Stimulated activated CD4-positive, alpha-beta T cell treated with anti-CD3 and anti-CD28 coated beads, Interleukin-12 subunit alpha, Interleukin-12 subunit beta, amount 100 ng/mL, for 48 hours (primary cell): ENCODE measurements at places on chromosomes 13 and 19.

GRCh38 chr19:55638864-55639359 lies 1.9 kb upstream of the ZNF580 start:
- peak; percentile 54 for DNase-seq

- DNase-seq, result no peak
Observed at GRCh38 chr19:38784224-38784623, 4.8 kb upstream of the LGALS7B start.

DNA sequence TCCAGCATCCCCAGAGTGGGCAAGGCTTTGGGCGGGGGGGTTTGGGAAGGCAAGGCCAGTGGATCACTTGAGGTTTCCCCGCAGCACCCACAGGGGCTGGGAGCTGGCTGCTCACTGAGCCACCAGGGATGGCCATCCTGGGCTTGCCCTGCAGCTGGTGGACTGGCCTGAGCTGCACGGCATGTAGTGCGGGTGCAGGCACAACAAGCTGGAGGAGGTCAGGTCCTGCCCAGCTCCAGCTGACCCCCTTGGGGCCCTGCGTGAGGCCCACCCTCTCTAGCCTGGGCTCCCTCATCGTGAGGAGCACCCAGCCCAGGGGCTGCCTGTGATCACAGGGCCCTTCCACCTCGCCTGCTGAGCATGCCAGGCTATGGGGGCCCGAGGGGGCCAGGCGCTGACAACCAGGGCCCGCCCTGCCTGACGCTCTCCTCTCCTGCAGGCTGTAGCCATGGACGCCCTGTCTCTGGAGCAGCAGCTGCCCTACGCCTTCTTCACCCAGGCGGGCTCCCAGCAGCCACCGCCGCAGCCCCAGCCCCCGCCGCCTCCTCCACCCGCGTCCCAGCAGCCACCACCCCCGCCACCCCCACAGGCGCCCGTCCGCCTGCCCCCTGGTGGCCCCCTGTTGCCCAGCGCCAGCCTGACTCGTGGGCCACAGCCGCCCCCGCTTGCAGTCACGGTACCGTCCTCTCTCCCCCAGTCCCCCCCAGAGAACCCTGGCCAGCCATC lies 22.9 kb downstream of the COMP start:
- DNase-seq, result no peak

DNA sequence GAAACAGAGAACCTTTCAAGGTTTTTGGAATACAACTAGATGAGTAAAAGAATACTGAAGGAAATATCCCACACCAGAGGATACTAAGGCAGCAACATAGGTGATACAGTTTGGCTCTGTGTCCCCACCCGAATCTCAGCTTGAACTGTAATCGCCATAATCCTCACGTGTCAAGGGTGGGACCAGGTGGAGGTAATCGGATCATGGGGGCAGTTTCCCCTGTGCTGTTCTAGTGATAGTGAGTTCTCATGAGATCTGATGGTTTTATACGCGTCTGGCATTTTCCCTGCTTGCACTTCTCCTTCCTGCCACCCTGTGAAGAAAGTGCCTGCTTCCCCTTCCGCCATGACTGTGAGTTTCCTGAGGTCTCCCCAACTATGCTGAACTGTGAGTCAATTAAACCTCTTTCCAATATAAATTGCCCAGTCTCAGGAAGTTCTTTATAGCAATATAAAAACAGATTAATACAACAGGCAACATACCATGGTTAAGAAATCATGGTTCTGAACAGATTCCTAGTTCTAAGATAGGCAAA lies 97.0 kb downstream of the ABCC4 start:
- no peak for DNase-seq

DNA sequence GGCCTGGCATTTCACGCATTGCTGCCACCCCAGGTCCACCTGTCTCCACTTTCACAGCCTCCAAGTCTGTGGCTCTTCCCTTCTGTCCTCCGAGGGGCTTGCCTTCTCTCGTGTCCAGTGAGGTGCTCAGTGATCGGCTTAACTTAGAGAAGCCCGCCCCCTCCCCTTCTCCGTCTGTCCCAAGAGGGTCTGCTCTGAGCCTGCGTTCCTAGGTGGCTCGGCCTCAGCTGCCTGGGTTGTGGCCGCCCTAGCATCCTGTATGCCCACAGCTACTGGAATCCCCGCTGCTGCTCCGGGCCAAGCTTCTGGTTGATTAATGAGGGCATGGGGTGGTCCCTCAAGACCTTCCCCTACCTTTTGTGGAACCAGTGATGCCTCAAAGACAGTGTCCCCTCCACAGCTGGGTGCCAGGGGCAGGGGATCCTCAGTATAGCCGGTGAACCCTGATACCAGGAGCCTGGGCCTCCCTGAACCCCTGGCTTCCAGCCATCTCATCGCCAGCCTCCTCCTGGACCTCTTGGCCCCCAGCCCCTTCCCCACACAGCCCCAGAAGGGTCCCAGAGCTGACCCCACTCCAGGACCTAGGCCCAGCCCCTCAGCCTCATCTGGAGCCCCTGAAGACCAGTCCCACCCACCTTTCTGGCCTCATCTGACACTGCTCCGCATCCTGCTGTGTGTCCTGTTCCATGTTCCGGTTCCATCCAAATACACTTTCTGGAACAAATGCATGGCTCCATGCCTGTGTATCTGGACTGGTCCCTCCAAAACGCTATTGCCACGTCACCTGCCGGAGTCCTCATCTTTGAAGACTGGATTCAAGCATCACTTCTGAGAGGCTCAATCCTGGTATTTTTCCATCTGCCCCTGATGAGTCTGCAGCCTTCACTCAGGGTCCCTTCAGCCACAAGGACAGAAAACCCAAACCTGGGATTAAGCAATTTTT lies 10.7 kb upstream of the DHDH start:
- no peak for DNase-seq

DNA sequence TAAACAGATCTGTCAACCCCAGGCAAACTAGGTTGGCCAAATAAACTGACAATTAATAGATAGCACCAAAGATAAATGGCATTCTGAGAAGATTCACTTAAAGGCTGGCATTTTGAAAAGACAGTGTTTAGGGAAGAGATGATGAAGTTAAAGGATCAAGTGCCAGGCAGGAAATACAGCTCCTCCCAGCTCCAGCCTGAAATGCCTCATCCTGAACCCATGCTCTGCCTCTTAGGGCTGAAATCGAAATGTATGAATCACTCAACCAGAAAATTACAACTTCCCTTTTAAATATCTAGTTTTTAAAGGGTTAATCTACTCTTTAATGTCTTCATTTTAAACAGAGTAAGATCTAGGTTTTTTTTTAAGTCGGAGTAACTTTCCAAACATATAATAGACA lies 171.2 kb upstream of the UBL3 start:
- DNase-seq, result no peak

DNA sequence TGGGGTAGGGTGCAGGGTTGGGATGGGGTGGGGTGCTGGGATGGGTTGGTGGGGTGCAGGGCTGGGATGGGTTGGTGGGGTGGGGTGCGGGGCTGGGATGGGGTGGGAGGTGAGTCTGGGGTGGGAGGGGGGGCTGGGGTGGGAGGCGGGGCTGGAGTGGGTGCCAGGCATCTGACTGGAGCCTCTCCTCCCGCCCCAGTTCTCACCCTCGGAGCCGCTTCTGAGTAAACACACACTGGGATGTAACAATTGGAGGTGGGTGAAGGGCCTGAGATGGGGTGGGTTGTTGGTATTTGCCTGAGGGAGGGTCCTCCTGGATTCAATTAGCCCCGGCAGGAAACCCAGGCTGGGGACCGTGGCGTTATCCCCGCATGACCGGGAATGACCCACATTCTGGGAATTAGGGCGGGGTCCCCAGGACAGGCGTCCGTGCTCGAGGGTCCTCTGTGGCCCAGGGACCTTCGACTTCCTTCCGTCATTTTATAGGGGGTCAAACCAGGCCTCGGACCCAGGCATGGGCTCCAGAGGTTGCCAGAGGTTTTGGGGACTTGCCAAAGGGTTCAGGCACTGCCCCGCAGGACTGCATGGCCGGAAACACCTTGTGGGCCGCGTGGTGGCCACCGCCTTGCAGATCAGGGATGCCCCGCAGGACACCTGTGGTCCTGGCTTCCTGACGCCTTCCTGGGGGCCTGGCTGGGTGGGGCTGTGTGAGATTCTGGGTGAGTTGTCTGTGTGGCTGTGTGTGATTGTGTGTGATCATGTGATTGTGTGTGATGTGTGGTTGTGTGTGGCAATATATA lies 1.4 kb downstream of the TMPRSS9 start:
- no peak for DNase-seq

DNA sequence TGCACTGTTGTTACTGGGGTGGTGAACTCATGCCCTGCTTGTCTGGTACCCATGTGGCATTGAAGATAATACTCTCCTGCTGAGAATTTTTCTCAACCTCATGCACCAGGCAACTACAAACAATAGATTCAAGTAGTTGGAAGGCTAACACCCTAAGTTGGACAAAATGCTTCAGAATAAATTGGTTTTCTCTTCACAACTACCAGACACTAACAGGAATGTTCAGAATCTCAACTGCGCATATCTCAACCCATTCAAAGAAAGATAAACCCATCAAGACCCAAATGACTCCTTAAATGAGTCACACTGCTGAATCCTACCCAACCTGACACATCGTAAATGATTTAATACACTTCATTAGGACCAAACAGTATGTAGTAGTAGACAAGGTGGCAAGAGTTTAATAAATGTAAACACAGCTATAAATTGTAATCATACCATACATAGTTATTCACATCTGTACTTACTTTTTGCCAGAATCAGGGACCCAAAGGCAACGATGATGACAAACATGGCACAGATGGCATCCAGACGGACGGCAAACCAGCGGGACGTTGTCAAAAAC lies 227.4 kb downstream of the ABCC4 start:
- no peak for DNase-seq

GRCh38 chr13:29187584-29187983 lies 367.4 kb downstream of the MTUS2 start:
- no peak for DNase-seq

DNA sequence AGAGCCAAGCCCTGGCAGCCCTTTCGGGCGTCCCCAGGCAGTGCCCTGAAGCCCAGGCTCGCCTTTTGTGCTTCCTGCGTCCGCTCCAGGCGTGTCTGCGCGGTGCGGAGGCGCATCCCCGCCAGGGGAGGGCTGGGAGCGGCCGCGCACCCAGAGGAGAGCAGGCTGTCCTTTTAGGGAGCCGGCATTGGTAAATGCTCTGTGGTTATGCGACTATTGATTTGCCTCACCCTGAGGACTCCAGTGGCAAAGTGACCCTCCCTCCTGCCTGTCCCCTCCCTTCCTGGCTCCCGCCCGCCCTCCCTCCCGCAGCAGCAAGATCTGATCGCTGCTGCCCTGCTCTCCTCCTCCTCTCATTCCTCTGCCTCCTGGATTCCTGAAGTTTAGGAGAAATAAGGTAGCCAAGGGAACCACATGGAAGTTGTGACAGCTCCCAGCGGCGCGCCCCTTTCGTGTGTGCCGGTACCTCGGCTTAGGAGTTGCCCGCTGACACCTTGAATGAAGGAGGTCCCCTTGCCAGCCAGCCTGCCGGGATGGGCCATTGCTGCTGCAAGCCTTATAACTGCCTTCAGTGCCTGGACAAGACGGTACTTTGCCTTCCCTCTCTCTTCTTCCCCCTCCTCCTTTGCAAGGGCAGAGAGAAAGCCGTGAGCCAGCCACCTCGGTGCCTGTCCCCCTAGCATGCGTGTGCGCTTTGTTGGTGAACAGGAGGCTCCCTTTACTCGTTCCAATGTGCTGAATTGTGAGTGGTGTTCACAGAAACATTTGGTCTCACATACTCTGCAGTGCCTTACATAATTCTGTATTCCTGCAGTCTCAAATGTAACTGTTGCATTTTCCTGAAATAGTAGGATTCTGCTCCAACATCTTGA lies 166.9 kb downstream of the SLC7A1 start:
- no peak for DNase-seq

DNA sequence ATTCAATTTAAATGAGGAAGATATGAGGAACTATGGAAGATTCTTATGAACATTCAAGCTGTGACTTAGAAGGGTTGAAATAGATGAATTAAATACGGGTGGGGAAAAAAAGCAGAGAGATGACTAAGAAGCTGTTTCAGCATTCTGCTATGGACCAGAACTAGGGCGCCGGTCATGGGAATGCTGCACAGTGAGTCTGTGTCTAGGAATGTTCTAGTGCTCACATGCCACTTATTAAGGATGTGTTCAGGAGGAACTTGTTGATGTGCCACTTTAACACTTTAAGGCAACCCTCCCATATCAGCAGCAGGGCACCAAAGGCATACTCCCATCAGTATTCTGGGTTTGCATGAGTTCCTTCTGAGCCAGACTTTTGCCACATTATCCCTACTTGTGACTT lies 152.1 kb downstream of the POSTN start:
- DNase-seq, result no peak

DNA sequence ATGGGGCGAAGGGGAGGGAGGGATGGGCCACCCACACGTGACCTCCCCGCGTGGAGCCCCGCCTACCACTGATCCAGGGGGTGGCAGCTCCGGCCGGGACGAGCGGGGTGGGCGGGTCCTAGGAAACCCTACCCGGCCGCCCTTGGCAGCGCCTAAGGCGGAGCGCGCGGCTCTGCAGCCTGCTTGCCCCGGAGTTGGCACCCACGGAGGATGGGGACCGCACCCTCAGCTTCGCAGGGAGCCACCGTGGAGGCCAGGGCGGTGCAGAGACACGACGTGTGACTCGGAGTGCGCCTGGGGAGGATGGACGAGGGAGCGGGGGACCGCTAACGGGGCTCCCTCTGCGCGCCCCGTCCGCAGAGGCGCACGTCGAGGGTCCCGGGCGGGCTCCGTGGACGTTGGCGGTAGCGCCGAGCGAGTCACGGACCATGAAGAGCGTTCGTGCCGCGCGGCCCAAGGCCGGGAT lies at the start of gene RGS9BP:
RGS9BP (plus strand) TSS at position 129 of the 466 bp plus-strand sequence. CDS start 416 bp downstream, outside the sequence.
- DNase-seq, result no peak

DNA sequence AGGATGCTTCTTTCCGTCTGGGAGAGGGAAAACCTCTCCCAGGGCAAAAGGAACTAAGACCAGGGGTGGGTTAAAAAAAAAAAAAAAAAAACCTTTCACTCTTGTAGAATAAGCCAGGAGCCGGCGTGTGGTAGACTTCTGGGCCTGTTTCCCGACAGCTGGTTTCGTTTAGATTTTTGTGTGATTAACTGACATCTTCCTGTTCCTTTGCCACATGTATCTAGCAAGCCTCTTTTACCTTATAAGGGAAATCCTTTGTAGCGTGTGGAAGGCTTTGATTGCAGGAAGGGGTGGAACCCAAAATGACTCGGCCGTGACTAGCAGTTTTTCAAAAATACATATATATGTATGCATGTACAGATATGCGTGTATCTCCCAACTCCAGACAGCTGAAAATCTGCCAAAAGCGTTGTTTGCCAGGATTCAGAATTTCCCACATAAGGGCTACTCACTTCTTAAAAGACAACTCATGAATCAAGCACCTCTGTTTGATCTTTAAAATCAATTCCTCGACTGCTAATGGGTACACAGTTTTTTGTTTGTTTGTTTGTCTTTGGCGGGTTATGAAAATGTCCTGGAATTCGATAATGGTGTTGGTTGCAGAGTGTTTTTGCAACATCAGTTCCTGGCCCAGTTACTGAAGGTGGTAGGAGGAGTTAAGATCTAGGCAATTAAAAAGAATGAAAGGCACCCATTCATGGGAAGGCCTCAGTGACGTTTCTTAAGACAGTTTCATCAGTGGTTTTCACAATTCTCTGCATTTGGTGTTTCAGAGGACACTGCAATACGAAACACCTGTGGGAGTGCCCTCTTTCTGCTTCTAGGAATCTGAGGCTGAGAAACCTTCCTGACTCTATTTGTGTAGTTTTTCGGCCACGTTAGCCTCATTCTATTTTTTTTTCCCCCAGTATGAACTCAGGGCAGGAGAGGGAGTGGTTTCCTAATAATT lies 2.7 kb downstream of the TPM4 start:
- DNase-seq, result peak; percentile 46

GRCh38 chr19:2678044-2678671 lies 24.3 kb downstream of the GNG7 start:
- no peak for DNase-seq

GRCh38 chr13:28049880-28050875 lies 50.2 kb downstream of the FLT3 start:
- DNase-seq, result no peak
